ENCODE measurements at places on chromosomes 2 and 18.

GRCh38 chr2:133975135-133975534 is 278.7 kb upstream of the MGAT5 start:
- no peak for DNase-seq

DNA sequence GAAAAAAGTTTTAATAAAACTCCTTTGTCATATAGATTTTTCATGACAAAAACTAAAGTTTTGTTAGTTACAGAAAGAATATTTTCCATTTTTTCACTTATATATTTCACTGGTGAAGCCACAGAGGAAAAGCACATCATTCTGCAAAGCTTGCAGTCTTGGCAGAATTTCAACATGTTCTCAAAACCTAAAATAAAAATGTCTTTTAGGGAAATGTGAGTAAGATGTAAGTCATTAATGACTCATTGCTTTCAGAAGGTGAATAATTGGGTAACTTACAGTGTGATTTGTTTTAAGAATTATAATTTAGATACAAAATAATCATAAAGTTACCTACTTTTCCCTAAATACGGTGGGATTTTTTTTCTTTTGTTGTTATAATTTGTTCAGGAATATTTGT is 43.4 kb upstream of the TNFRSF11A start:
- DNase-seq = no peak

GRCh38 chr2:102114290-102114721 is 28.2 kb upstream of the IL1R1 start:
- no peak for DNase-seq

DNA sequence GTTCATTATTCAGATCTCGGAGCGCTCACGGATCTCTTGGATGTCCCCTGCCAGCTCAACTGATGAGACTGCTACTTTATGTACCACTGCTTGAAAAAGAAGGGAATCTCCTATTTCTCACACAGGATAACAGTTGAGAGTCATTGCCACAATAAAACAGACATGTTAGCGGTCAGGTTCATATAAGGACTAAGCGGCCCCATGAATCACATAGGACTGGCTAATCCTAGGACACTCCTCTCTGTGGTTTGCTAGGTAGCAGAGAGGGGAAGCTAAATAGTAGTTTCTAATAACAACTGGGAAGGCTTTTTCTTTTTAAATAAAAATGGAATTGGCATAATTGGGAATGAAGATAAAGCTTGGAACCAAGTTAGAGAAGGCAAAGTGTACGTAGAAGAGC is 15.9 kb upstream of the TGFA start:
- no peak for DNase-seq

DNA sequence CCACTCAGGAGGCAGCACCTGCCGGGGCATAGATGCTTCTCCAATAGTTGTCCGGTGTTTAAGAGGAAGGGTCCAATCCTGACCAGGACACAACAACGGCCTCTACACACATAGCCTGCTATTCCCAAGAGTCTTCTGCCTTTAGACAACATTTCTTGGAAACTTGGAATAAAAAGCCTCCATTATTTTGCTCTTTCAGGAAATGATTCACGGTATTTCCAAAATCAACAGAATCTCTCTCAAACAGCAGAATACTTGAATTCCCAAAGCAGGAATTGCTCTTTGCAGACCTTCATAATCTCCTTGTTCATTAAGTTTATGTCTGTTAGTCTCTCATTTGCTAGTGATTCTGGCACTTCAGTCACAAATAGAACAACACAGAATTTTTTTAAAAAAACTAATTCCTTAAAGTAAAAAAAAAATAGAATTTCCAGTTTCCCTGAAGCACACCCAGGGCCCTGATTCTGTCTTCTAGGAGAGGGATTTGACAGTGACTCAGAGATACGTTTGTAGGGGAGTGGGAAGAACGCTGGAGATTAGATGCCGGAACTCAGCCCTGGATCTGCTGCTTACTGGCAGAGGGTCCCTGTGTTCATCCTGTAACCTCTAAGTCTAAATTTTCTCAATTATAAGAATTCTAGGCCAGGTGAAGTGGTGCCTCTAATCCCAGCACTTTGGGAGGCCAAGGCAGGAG is 74.7 kb downstream of the NAB1 start:
- no peak for DNase-seq

DNA sequence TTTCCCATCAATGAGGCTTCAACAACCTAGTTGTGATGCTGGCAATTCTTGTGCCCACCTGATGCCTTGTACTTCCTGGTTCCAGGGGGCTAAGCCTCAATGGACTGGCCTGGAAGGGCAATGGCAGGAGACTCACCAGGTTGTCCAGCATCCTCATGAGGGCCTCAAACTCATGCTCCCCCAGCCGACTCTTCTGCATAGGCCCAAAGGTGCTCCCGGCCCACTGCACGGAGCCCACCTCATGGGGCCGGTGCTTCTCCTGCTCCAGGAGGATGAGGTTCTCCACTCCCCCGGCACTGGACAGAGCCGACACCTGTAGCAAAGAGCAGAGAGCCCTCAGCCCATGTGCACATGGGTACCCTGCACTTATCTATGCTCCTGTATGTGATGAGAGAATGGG is 84.5 kb downstream of the ADD2 start:
- no peak for DNase-seq

- no peak for DNase-seq
Measured at GRCh38 chr2:197620133-197620532, 55.3 kb downstream of the RFTN2 start.

DNA sequence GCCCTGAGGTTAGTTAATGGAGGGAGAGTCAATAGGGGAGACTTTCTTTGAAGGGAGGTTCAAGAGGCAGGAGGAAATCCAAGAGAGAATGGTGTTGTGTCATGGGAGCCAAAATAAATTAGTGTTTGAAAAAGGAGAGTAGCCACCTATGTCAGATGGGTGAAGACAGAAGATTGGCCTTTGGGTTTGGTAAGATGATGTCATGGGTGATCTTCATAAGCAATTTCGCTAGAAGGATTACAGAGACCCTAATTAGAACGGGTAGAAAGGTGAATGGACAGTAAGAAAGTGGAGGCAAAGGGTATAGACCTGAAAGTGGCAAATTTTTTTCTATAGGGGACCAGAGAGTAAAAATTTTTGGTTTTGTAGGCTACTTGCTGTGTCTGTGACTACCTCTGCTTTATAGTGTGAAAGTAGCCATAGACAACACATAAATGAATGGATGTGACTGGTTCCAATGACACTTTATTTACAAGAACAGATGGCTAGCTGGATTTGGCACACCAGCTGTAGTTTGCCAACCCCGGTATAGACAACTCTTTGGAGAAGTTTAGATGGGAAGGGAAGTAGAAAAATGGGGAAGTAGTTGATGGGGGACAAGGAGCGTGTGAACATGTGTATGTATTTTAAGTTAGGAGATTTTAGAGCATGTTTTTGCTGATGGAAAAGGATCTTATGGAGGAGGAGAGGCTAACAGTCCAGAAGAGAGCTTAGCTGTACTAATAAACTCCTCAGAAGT is 9.3 kb downstream of the STAMBP start:
- DNase-seq = no peak

DNA sequence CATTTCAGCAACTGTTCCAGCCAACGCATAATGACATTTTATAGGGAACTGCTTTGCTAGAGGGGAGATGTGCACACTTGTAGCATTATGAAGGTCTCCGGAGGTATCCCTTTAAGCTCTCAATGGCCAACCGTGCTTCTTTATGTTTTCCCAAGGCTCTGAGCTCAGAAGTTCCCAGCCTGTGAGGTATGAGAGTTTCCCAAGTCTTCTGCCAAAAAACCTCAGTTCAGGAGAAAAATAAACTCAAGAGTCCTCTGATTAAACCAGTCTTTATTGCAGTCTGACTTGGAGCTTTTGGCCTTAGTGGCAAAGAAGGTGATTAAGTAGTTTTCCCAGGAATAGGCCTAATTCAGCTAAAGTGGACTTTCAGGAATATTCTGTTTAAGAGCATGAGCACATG is 35.4 kb upstream of the ZNF532 start:
- no peak for DNase-seq

- DNase-seq = no peak
Measured at GRCh38 chr2:50513724-50514123, 518.2 kb downstream of the NRXN1 start.

GRCh38 chr2:59754011-59754735 is 799.3 kb downstream of the BCL11A start:
- no peak for DNase-seq

- DNase-seq = no peak
Measured at GRCh38 chr18:13611142-13611600, 115.2 kb downstream of the FAM210A start.

DNA sequence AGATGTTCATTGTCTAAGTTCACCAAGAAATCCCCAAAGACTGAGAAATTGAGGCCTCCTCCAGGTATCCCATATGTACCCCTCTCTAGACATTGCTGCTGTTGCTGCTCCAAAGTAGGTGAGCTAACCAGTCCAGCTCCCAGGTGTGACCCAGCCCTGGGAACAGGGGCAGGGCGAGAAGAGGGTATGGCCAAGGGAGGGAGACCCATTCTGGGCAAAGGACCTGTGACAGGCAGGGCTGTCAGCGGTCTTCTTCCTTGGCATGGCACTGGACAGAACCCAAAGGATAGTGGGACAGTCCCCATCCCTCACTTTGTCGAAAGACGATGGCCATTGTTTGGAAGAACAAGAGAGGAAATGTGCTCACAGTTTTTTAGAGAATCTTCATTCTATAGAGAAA is 7.2 kb upstream of the INO80C start:
- DNase-seq = no peak

DNA sequence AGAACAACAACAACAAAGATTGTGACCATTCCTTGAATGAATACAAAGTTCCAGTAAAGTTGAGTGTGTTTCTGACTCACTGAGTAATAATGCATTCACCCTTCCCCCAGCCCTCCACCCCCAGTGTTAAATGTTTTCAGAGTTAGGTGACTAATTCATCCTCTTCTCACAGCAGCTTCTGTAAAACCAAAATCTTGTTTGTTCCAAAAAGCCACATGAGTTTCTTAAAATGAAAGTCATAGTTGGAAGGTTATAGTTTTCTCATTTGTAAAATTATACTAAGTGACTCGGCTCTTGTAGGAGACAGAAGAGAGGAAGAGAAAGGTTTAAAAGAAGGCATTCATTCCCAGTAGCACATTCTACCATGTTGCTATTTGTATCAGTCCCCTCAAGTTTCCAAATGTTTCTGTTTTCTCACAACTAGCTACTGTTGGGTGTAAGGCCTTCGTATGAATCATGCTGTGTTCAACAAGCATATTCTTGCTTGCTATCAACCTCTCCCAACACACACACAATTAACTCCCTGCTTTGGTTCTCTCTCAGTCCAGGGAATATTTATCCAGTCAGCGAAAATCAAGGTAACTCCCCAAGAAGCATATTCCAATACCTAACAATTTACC is 75.3 kb downstream of the MBD2 start:
- no peak for DNase-seq

GRCh38 chr18:59623456-59624368 is 73.5 kb downstream of the CCBE1 start:
- no peak for DNase-seq

- DNase-seq = no peak
Measured at GRCh38 chr18:58511897-58512581, 116.9 kb downstream of the ALPK2 start.

DNA sequence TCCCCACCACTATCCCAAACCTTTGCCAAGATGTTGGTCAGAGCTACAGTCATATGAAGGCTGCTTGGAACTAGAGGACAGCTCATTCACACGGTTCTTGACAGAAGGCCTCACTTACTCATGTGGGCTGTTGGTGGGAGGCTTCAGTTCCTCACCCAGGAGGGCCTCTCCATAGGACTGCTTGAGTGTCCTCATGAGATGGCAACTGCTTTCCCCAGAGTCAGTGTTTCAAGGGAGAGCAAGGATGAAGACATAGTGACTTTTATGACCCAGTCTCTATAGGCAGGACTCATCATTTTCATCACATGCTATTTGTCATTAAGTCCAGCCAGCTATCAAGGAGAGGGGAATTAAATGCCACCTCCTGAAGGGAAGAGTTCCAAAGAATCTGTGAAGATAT is 33.4 kb upstream of the OLA1 start:
- no peak for DNase-seq

DNA sequence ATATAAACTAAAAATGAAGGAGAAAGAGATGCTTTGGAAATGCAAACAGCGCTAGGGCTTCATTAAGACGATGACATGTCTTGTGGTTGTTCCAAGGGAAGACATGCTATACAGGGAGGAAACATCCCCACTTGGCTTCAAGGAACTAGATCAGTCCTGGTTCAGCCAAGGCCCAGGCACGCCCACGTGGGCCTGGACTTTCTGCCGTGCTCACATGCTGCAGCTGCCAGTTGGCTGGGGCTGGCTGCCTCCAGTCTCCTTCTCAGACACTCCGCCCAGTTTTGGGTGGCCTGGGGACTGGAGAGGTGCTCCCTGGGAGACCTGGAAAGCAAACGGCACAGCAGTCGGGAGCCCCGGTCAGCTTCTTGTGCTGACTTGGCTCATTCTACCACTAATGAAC is 109.6 kb downstream of the GLI2 start:
- no peak for DNase-seq

GRCh38 chr2:167398873-167399272 is 510.6 kb downstream of the XIRP2 start:
- DNase-seq = no peak

DNA sequence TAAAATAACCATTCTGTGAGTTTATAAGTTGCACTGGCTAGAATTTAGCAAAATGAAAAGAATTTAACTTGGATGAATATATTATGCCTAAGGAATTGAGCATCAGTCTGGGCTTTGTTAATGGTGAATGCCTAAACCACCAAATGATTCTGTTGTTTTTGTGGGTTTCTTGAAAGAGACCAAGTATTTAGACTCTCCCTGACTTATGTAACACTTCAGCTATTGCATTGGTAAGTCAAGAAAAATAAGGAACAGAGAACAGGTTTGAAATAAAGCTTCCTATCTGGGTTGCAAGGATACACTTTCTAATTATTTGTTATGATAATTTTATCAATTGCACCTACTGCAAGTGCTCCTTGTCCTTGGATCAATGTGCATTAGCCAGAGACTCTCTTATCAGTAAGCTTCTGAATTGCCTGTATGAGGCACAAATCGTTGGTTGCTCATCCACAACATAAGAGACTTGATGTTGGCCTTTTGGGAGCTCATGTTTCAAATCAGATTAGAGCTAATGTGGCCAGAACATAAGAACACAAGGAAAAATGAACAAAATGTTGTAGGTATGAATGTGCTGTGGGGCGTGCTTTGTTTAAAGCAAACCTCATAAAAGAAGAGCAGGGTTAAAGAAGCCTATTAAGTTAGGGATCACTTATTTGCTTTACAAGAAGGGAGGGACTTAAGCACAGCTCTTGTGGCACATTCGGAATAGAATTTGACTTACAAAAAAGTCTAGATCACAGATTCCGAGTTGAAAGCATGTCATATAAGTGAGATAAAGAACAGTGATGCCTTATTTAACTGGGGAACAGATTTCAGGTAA is 37.2 kb downstream of the PRKCE start:
- DNase-seq = no peak
